IPS DF 6.9 (cell line): ENCODE measurements at places on chromosomes 4 and X.

DNA sequence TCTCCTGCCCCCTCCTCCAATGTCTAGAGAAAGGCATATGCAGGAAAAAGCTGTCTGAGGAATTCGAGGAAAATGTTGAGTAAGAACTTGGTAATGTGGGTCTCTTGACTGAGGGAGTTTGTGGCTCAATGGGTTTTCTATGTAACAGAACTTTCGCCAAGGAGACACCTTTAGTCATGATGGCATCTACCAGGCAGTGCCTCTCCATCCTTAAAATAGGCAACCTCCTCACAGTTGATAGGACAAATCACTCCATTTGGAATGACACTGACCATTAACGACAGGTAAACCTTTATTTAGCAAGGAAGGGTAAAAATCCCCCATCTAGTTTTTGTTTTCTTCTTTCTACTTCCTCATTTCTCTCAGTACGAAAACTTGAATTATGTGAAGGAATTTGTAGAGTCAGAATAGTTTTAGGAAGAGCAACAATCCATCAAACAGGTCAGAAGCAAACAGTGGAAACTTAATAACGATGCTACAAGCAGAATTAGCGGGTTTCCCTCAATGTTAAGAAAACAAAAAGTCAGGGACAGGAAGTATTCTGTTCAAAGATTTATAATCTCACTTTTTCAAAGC lies 2.7 kb downstream of the GSX2 start:
- DNase-seq = no peak

GRCh38 chrX:357035-357692 lies 29.5 kb downstream of the PPP2R3B start:
- DNase-seq = no peak

- no peak for DNase-seq
Measured at GRCh38 chr4:137432446-137433311, 99.6 kb downstream of the PCDH18 start.

DNA sequence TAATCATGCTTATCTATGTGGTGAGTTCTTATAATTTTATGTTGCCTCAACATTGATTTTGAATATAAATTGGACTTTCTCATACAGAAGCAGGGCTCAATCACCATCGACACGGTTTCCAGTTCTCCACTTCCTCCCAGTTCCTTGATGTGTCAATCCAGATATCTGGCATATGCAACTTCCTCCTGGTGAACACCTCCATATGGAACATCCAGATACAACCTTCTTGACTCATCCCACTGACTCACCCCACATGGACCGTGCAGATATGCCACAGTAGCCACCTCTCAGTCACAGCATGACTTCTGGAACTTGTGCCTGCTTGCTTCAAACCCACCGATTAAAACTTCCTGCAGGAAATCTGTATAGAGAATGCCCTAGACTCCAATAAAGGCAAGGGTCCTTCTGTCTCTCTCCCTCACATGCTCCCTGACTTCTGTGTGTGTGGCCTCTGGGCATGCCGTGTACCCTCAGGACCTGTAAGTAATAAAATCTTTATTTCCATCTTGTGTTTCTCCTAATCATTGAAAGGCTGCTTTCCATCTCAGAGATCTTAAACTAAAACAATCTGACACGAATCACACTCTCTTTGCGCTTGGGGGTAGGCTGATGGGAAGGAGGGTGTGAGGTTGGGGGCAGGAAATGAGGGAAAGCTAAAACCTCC lies 67.0 kb downstream of the HTRA3 start:
- no peak for DNase-seq

DNA sequence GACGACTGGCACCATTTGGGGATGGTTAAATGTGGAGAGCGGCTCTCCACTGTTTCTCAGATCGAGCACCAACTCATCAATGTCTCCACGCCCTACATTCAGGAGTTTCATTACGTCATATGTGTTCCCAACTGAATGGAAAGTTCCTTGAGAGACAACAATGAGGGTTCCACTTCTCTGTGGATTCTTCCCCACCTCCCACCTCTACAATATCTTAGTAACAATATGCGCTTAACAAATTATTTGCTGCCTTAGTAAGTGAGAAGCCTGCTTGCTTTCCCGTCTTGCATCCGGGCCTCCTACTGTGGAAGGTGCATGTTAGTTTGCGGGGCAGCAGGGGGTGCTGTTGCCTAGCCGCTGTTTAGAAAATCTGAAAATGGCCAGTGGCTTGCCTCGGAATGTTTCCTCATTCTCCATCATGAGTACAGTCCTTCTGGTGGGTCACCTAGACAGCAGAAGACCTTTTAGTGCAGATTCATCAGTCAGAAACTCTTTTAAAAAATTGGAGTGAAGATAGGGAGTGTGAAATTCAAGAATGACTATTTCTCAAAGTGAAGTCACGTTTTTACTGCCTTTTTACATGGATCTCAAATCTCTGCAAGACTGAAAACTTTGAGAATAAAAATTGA lies 55.7 kb downstream of the PHOX2B start:
- DNase-seq = peak; percentile 29

DNA sequence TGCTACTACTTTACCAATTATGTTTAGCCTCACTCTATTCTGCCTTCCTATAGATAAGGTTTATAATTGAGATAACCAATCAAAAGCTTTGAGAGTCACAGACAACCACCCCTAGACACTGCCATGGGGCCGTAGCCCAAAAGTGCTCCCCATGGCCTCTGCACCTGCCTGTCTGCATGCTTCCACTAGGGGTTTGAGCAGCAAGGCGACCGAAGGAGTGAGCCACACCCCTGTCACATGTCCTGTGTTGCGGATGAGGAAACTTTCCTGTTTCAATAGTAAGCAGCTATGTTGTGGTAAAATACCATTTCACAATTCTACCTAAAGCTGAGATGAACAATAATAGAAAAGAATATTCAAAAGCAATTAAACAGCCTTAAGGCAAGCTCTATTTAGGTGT lies 856.0 kb upstream of the FRG1 start:
- DNase-seq = no peak

- DNase-seq = no peak
Measured at GRCh38 chrX:6708041-6708440, 173.1 kb upstream of the VCX3A start.

- peak; percentile 5 for DNase-seq
Measured at GRCh38 chrX:11215191-11215921, 77.9 kb upstream of the AMELX start.

GRCh38 chr4:151885123-151885522 lies 124.3 kb upstream of the GATB start:
- no peak for DNase-seq

DNA sequence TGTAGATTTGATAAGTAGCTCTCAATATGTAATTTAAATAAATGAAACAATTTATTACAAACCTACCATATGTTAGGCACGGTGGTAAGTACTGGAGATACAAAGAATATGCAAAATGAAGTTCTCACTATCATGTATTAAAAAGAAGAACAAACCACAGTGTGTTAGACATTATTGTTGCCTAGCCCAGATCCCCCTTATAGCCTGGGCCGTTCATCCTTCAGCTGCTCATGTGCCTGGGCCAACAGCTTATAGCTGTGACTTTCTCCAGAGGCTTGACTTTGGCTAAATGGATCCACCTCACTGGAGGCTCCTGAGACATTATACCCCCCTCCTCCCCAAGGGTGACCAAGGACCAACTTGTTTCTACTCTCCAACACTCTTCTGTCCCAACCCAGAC lies 29.8 kb upstream of the CCNG2 start:
- DNase-seq = no peak

DNA sequence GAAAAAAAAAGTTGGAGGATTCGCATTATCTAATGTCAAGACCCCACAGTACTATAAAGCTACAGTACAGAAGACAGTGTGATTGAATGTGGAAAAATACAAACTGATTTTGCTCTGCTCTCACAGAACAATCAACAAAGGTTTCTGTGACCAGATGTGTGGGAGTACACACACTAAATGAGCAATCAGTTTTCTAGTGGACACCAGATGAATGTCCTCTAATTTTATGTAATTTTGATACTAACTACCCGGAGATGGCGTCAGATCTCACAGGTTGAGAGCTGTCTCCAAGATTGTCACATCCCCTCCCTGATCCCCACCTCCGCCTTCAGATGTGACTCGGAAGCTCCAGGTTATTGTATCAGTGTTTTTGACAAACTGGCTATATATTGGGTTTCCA lies 81.9 kb upstream of the HUWE1 start:
- no peak for DNase-seq

DNA sequence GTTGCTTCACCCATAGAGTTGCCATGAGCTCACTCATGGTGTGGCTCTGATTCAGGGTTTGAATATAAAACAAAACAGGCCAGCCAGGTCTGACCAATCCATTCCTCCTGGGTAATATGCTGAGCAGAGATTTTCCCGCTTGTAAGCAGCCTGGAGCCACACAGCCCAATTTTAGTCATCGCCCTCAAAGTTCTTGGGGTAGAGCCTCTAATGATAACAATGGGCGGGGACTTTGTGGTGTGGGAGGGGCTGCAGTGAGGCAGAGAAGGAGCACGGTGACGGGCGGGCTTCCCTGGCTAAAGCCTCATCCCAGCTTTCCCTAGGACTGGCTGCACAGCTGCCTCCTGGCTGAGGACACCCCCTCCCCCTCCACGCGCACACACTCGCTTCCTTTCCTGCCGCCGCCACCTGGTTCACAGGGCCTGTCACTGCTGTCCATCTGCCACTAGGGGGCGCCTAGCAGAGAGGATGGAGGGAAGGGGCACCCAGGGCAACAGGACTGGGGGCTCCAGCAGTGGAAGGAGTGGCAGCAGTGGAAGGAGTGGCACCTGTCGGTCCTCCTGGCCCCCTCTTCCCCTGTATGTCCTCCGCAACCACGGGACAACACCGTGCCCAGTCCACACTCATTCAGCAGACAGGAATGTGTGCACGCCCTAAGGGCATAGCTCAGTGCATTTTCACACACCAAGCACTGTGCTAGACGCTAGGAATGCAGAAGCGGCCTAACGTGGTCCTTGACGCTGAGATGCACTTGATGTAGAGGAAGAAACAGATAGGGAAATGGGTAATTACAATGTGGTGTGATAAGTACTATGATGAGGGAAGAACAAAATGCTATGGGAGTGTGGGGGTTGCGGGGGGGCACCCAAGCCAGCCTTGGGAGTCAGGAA lies 26.8 kb downstream of the PRPS1 start:
- DNase-seq = no peak

GRCh38 chr4:24650849-24651640 lies 66.7 kb upstream of the DHX15 start:
- no peak for DNase-seq

DNA sequence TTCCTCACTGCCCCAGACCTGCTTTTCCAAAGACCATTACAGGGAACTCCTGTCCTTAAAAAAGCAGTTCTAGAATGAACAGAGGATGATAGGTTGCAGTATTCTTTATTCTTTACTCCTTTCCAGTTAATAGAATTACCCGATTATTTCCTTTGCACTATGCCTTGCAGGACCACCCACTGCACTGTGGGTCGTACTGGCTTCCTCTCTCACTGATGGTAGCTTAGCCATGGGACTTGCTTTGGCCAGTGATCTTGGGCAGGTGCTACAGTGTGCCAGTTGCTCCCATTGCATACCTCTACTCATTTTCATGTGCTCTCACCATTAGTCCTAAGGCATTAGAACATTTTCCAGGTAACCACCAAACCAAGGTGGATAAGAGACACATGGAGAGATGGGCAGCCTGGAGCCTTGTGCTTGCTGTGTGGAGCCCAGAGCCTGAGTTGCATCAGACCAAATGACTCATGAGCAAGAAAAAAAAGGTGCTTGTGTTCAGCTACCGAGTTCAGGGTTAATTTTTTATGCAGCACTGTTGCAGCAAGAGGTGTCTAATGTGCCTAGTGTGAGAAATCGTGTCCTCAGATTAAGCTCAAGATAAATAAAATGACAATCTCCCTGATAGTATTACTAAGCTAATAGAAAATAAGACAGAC lies 7.6 kb upstream of the UNC5C start:
- DNase-seq = no peak
